NCI-H1930 (cell line): ENCODE measurements at places on chromosomes 12 and 14.

DNA sequence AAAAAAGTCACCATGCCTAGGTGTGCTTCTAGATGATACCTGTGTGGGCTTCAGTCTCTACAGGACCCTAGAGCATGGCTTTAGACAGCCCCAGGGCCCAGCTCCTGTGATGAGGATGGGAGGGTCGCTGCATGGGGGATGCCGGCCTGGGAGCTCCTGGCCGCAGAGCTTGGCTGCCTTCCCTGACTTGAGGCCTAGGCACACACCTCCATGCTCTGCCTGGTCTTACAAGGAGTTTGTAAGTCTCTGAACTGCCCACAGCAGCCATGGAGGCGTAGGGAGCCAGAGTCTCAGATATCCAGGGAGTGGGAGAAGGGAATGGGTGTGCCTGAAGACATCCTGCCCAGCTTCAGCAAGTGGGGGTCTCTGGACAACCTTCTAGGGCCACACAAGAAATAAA, 149.5 kb upstream of the MYL2 start:
- no peak for DNase-seq

DNA sequence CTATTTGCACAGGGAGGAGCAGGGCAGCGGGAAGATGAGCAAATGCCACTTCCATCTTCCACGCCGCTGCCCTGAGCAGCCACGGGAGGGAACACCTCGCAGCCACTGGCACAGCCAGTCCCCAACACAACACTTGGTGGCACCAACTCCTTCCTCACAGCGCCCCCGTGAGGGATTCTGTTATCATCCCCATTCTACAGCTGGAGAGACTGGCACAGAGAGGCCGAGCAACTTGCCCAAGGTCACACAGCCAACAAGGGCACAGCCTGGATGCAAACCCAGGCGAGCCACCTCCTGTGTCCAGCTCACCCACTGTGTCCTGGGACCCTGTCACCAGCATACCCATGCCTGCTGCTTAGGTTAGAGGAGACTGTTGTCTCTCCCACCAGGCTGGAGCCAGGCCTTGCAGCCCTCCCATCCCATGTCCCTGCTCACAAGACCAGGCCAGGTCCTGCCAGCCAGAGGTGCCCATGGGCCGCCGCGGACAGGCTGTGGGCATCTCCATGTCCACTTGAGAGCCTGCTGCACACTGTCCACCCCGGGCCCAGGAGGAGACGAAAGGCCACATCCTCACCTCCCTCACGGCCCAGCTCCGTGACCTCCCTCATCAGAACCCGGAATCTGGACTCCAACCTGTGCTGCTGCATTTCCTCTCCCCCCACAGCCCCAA, 57.0 kb downstream of the NCOR2 start:
- DNase-seq: no peak

- DNase-seq: no peak
Measured at GRCh38 chr12:97308576-97309198, 153.9 kb upstream of the RMST start.

DNA sequence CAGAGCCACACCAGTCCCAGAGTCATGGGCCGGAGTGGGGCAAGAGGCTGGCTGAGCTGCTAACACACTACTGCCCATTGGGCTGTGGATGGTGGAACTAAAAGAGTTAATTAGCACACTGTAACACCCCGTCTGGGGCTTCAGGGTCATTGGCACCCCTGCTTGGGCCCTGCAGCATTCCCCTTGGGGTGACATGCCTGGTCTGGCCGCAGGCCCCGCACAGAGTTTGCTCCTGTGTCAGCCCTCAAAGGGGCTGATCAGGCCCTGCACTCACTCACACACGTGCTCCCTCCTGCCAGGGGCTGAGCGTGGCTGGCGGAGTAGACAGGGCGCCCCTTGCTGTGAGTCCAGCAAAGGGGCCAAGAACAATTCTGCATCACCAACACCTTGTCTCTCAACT, 1499.6 kb upstream of the TMEM132C start:
- no peak for DNase-seq

DNA sequence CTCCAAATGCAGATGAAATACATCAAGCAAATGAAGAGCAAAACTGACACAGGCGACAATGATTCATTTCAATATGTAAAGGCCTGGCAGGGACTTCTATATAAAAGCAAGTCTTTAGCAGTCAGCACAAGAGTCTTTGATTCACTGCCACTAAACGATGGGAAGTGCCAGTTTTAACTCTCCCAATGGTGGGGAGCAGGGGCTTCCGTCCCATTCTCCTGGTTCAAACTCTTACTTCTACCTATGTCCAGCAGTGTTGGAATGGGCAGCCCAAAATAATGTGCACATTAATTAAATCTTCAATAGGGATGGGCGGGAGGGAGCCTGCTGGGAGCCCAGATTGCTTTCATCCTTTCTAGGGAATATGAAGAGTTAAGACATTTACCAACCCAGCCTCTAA, 97.5 kb upstream of the MDM1 start:
- DNase-seq: no peak

DNA sequence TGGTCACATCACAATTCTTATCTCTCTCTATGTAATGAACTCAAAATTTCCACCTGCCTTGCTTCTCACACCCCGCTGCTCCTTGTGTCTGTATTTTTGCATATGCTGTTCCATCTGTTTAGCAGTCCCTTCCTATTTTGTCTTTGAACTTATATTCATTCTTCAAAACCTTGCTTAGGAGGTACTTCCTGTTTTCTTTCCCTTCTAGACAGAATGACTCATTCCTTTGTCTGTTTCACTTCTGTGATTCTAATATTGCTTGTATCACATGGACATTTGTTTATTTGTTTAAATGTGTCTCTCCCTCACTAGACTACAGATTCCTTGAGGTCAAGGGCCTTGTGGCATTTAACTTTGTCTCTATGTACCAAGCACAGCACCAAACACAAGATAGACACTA, 424.2 kb downstream of the ETNK1 start:
- no peak for DNase-seq
